ENCODE measurements at places on chromosomes 7 and 10. TPM values are rescaled to one million over a fixed set of nuclear protein-coding genes. Genes with fewer than 3 reads are reported as not detected.

Gene WEE2
- total RNA-seq = not detected

DNA sequence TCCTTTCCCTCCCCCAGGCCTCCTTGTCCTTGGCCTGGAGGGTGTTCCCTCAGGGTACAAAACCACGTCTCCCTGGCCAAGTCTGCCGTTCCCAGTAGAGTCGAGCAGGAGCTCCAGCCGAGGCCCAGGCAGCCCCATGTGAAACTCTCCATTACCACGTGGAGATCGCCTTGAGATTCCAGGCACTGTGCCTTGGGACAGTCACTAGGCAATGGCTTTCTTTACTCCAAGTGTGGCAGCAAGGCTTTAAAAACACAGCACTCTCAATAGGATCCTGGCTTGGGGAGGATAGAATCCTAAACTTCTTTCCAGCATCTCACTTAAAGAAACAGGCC, 57.5 kb downstream of the PLXNA4 start:
- no peak overlapping the region for H3K4me3 ChIP-seq
- no peak overlapping the region for H3K27ac ChIP-seq
- no peaks in the 10 kb centered on the region for H3K27me3 ChIP-seq

- H3K36me3 ChIP-seq = no peaks in the 10 kb centered on the region
- no peak overlapping the region for H3K27ac ChIP-seq
- H3K4me1 ChIP-seq = no peaks in the 10 kb centered on the region
- no peaks in the 10 kb centered on the region for H3K27me3 ChIP-seq
These were observed 24.4 kb upstream of the ANK3 start for GRCh38 chr10:60414111-60414510.

- H3K4me1 ChIP-seq = peaks cover 9% of the 10 kb centered on the region
- no peak overlapping the region for H3K27ac ChIP-seq
- DNase-seq = no peak
- H3K27me3 ChIP-seq = no peaks in the 10 kb centered on the region
- H3K36me3 ChIP-seq = no peaks in the 10 kb centered on the region
These were observed 32.3 kb upstream of the LYZL1 start for GRCh38 chr10:29256586-29256985.

GRCh38 chr10:82942286-82943099, 1067.5 kb downstream of the NRG3 start:
- no peaks in the 10 kb centered on the region for H3K36me3 ChIP-seq
- H3K4me1 ChIP-seq = no peaks in the 10 kb centered on the region
- H3K27me3 ChIP-seq = no peaks in the 10 kb centered on the region
- H3K27ac ChIP-seq = no peak overlapping the region
- peak; percentile 32 for DNase-seq
